ENCODE measurements at places on chromosomes 12 and 14.

GRCh38 chr12:116066381-116067230 lies 210.9 kb downstream of the MED13L start:
- peak; percentile 51 for DNase-seq

DNA sequence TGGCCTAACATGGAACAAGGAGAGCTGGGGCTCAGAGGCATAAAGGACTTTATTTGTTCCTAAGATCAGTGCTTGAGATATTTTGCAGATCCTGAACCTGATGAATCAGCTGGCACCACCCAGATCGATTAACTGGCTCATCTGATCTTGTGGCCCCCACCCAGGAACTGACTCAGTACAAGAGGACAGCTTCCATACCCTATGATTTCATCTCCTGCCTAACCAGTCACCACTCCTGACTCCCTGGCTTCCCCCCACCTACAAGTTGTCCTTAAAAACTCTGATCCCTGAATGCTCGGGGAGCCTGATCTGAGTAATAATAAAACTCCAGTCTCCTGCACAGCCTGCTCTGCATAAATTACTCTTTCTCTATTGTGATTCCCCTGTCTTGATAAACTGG lies 5.1 kb downstream of the C12orf56 start:
- DNase-seq, result no peak

DNA sequence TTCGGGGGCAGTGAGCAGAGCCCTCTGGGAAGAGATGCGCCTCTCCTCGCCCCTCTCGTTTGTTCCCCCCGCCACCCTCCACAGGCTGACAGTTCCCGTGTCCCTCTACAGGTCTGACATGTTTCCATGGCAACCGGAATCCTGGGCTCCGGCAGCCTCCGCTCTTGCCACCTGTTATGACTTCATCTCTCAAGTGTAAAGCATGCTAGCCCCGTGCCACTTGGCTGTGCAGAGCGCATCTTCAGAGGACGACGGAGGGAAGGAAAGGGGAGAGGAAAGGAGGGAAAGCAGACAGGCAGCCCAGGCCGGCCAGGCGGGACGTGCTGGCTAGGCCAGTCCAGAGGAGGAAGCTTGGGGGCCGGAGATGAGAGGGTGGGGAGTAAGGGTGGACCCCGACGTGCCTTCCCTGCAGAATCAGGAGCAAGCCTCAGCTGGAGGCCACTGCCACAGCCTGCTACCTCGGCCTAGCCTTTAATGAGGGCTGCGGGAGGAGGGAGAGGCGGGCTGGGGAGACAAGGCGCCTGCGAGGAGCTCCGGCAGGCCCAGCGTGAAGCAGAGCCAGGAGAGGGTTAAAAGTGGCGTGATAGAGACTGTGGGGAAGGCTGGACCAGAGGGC lies 214.3 kb downstream of the DPF3 start:
- no peak for DNase-seq

- DNase-seq, result no peak
Measured at GRCh38 chr12:52211716-52212585, 20.1 kb upstream of the KRT80 start.

- no peak for DNase-seq
Measured at GRCh38 chr12:86015026-86015425, 140.9 kb downstream of the NTS start.

- DNase-seq, result peak; percentile 71
Measured at GRCh38 chr12:11958221-11959091, 112.3 kb upstream of the BCL2L14 start.

GRCh38 chr12:130139567-130140421 lies 22.5 kb upstream of the FZD10 start:
- DNase-seq, result no peak

- DNase-seq, result no peak
Measured at GRCh38 chr12:122060081-122060501, 18.5 kb upstream of the MLXIP start.

DNA sequence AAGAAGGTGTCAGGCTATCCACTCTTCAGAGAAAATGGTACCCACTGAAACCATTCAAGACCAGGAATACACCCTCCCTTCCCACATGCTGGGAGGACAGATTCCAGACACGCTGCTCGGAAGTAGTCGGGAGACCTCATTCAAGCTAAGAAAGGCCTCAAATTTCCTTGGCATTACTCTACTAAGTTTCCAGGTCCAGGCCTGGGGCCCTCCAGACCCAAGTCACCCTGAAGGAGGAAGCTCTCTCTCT lies 27.1 kb upstream of the RPLP0 start:
- no peak for DNase-seq

DNA sequence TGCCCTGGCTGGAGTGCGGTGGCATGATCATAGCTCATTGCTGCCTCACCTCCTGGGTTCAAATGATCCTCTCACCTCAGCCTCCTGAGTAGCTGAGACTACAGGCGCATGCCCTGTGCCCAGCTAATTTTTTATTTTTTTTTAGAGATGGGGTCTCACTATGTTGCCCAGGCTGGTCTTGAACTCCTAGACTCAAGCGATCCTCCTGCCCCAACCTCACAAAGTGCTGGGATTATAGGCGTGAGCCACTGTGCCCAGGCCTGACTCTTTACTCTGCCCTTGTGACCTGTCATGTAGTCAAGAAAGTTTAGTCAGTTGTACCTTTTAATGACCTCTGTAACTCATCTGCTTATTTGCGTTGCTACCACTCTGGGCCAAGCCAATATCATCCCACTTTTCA lies 55.7 kb downstream of the PROX2 start:
- DNase-seq, result no peak

- DNase-seq, result no peak
Measured at GRCh38 chr14:95221531-95221930, 64.2 kb upstream of the DICER1 start.

Data from adipocyte (in vitro differentiated cells).